Central memory CD4-positive, alpha-beta T cell (primary cell): ENCODE measurements at places on chromosomes 7 and 10.

DNA sequence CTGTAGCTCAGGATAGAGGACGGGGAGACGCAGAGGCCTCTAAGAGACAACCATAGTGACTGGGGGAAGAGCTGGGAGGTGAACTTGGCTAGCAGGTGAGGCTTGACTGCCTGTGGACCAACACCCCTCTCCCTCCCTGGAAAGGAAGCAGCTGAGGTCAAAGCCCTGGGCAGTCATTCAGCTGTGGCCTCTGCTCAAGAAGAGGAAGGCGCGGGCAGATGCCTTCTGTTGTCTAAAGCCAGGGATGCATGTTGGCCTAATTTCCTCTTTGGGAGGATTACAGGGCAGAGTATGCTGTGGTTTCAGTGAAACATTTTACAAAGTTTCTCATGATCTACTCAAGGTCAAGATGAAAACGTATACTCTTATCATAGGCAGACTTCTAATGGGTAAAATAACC lies 327.1 kb downstream of the PRPF18 start:
- DNase-seq, result no peak

GRCh38 chr10:95788830-95789229 lies 32.9 kb downstream of the ENTPD1 start:
- no peak for DNase-seq

DNA sequence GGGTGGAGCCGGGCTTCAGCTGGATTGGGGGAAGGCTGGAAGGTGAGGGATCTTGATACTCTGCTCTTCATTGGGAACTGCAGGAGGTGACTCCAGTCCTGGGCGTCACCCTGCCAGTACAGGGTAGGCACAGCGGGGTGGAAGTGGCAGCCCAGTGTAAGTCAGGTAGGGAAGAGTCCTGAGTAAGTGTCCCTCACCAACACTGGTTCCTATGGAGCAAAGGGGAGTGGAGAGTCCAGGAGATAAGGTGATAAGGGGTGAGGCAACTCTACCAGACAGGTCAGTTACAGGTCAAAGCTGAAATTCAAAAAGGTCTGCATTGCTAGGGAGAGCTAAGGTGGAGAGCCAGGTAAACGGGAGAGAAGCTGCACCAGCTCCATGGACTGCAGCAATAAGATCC lies 145.6 kb upstream of the NFE2L3 start:
- DNase-seq, result no peak

- peak; percentile 74 for DNase-seq
These were observed 27.1 kb upstream of the PRKCQ start for GRCh38 chr10:6607182-6607581.

- DNase-seq, result no peak
These were observed 59.9 kb downstream of the ALOX5 start for GRCh38 chr10:45433716-45434469.

DNA sequence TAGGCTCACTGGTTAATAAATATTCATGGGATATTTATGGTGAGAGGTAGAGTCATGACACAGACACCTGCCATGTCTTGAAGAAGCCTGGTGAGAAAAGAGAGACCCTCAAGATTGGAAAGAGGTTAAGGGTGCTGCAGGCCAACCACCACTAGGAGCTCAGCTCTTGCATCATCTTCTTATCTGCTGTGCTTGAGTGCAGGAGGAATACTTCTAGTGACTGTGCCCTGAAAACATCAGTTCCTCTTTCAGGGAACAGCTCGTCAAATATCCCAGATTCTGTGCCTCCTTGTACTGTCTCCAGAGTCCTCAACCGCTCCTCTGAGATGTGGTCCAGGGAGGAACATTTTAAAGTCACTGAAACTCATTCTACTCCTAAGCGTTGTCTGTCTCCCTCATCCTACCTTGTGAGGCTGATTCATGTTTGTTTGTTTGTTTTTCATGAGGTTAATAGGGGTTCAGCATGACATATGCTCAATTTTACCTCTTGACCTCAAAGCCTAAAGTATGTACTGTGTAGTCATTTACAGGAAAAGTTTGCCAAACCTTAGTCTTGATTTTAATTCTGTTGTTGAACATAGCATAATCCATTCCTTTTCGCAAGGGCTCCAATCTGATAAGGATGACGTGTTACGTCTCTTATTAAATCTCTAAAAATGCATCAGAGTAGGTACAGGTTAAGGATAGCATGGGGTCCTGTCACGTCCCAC lies 293.1 kb downstream of the C7orf25 start:
- no peak for DNase-seq

GRCh38 chr10:60099998-60100747 lies 193.8 kb upstream of the CCDC6 start:
- peak; percentile 9 for DNase-seq

GRCh38 chr7:135878284-135878683 lies 98.9 kb downstream of the MTPN start:
- DNase-seq, result no peak

- DNase-seq, result no peak
These were observed 224.5 kb upstream of the SP8 start for GRCh38 chr7:21011153-21011552.

DNA sequence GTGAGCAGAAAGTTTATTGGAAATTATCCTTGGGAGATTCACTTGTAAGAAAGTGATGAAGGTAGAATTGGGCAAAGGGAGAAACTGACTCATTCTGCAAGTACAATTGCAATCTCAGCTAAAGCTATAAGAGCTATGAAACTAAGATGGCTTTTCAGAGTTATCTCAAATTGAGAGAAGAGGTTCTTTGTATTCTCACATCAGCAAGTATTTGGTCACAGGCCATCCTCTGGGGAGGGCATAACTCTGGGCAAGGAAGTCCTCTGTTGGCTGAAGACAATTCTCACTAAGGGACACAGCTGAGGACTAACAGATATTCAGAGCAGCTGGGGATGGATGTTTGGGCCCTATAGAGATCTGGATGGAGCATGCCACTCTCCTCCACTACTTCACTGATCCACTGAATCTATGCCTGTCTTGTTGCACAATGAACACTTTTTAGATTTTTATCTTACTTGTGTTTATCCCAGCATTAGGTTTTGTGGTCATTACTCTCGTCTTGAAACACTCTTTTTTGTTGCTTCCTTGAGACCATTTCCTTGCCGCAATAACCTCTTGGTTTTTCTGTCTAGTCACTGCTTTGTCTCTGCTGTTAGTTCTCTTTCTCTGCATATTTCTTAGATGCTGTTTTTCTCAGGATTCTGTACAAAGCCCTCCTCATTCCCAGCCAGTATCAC lies 115.1 kb downstream of the GNAI1 start:
- no peak for DNase-seq

- DNase-seq, result no peak
These were observed 49.3 kb downstream of the CFAP46 start for GRCh38 chr10:132893090-132893489.
